ENCODE measurements at places on chromosomes 3 and 15. TPM values are rescaled to one million over a fixed set of nuclear protein-coding genes. Genes with fewer than 3 reads are reported as not detected.

CYP8B1 gene
- total RNA-seq, result not detected

CCDC80 gene
- total RNA-seq, result 58.4 TPM

AGTR1 gene
- not detected for total RNA-seq

GOLGA8H gene
- not detected for total RNA-seq

ANKDD1A gene
- 3.3 TPM for total RNA-seq

SH2D7 gene
- total RNA-seq, result not detected

KCNMB3 gene
- total RNA-seq, result 0.13 TPM

- no peak for DNase-seq
Measured at GRCh38 chr3:162629372-162629771, 1132.8 kb downstream of the OTOL1 start.

- DNase-seq, result peak; percentile 86
Measured at GRCh38 chr15:67097930-67098740, 32.7 kb downstream of the SMAD3 start.

DNA sequence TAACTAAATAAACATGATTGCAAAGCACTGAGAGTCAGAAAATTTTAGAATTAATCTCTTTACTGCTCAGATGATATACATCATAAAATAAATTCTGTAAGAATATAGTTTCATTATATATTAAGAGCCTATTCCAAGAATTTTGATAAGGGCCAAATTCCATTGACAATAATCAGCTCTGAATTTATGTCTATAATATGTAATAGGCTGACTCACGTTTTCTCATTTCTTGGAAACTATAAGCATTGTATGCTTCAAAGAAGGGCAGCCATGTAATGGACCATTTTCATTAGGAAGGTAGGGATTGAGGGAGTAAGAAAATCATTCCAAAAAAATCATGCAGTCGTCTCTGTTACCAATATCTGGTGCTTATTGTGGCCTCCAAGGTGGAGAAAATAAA lies 315.9 kb downstream of the ZIC4 start:
- DNase-seq, result no peak

DNA sequence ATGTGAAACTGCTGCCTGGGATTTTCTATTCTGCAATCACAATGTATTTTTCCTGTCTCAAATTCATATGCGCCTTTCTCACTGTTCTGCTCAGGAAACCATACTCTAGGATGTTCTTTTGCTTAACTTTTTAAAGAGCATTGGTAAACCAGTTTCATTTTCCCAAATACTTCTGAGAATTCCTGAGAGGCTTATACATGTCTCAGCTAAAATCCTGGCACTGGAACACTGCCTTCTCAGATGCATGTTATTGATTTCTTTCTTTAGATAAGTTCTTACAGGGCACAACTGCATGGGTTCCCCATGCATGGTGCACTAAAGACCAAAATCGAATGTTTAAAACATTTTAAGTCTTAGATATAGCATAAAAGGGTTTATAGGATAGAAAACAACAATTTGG lies 178.3 kb upstream of the PLSCR5 start:
- DNase-seq, result no peak

DNA sequence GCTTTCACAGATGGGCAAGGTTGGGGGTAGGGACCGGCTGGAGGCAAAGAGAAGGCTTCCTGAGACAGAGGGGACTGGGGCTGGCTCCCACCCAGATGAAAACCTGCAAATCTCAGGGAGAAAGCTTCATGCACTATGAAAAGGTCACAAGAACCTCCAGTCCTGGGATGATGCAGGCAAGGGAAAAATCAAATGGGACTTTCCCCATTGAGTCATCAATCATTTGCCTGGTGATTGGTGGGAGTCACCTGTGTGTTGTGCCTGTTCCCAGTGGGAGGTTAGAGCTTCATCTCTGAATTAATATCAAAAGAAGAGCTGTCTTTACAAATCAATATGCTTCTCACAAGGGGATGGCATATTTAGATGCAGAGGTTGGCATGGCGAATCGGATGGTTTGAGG lies 49.9 kb downstream of the CACNA1D start:
- DNase-seq, result no peak

- DNase-seq, result no peak
Measured at GRCh38 chr15:67198157-67198754, 56.2 kb downstream of the AAGAB start.

DNA sequence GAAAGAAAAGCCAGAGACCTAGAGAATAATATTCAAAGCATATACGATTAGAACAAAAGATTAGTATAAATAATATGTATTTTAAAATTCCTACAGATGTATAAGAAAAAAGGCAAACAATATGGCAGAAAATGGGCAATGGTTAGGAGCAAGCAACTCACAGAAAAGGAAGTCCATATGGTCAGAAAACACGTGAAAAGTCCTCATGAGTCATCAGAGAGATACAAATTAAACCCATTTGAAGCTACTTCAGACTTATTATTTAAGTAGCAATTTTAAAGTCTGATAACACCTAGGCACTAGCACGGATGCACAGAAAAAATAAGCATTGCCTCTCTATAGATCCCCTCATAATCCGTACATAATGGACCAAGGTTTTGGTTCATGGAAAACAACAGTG lies 25.6 kb downstream of the SLC7A14 start:
- no peak for DNase-seq

DNA sequence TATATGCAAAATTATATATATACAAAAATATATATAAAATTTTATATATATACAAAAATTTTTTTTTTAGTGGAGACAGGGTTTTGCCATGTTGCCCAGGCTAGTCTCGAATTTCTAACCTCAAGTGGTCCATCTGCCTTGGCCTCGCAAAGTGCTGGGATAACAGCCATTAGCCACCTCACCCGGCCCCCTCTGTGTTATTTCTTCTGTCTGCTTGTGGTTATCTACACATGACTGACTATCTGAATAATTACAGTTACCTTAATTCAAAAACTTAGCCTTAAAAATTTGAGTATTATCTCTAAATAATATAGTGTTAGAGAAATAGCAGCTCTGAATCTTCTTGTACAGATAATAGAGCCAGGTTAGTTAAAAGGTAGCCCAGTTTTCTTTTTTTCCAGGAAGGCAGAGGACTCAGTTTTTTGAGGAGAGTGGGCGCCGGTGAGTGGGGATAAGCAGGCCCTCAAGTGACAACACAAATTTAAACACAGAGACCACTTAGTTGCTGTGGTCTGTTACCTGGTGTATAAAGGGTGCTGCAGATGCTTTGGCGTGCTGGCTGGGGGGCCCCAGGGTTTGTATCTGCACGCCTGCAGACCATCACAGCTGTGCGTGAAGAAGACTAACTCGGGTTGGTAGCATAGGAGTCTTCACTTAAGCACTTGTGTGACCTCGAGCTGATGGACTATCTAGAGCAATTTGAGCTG lies 83.7 kb downstream of the TRAK1 start:
- no peak for DNase-seq
